Fibroblast of upper back skin (primary cell): ENCODE measurements at places on chromosomes 1 and 21.

DNA sequence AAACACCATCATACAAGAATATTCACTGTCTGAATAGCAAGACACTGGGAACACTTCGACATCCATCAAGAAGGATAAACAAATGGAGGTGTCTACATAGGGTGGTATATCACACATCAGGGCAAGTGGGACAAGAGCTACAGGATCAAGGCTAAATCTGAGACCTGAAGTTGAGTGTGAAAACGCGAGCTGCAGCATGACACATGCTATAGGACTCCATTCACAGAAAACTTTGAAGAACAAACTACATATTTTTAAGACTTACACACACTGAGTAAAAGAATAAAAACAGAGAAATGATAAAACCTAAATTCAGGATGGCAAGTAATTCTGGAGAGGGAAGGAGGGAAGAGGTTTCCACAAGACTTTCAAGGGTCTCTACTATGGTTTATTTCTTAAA is 2.1 kb downstream of the TTC39A start:
- peak; percentile 51 for DNase-seq

DNA sequence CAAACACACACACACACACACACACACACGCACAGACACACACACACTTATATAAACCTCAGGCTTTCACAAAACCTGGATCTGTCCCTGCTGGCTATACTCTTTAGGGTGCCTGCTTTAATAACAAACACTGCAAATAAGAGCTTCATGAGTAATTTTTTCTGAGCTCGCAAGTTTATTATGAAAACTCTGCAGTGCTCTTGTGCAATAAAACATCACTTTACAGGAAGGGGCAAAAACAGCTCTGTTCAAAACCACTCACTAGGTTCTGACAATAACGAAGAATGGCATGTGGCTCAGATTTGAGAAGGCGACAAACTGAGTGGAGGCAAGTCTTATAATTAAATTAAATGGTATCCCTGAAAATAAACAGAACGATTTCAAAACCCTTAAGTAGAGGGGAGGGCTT is 42.6 kb upstream of the CTPS1 start:
- DNase-seq: no peak

GRCh38 chr1:42454403-42454802 is 1.4 kb downstream of the ZMYND12 start:
- no peak for DNase-seq

DNA sequence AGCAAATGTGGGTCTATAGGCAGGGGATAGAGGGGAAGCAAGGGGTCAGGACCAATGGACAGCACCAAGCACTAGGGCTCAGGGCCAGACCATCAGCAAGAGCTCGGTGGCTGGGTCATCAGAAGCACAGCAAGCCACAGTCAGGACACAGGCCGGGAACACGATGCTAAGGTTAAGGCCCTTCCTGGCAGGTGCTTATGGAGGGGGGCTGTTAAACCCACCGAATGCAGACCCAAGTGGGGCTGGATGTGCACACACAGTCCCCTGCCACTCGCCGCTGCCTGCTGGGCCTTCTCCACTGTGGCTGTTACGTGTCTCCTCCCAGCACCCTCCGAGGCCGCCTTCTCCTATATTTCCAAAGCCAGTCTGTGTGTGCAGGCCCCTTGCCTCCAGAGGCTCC is 220.1 kb downstream of the TOMM20 start:
- DNase-seq: no peak

DNA sequence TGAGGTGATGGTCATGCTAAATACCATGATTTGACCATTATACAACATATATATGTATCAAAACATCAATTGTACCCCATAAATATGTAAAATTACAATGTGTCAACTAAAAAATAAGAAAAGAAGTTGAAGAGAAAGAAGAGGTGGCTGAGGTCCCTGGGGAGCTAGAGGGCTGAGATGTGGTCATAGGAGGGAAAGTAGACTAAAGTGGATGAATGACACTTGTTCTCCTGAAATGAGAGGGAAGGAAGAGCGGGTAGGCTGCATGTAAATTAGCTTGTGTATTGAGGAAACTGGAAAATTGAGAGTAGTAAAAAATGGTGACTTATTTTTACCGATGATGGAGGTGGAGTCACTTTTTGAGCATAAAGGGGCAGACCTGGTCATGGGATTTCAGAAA is 117.0 kb downstream of the ST6GALNAC3 start:
- DNase-seq: no peak

GRCh38 chr1:33099290-33100118 is 18.6 kb downstream of the AZIN2 start:
- peak; percentile 100 for DNase-seq

- DNase-seq: peak; percentile 65
Measured at GRCh38 chr1:186404454-186405051, 28.9 kb downstream of the ODR4 start.

- no peak for DNase-seq
Measured at GRCh38 chr1:226722901-226723656, 16.0 kb downstream of the ITPKB start.

DNA sequence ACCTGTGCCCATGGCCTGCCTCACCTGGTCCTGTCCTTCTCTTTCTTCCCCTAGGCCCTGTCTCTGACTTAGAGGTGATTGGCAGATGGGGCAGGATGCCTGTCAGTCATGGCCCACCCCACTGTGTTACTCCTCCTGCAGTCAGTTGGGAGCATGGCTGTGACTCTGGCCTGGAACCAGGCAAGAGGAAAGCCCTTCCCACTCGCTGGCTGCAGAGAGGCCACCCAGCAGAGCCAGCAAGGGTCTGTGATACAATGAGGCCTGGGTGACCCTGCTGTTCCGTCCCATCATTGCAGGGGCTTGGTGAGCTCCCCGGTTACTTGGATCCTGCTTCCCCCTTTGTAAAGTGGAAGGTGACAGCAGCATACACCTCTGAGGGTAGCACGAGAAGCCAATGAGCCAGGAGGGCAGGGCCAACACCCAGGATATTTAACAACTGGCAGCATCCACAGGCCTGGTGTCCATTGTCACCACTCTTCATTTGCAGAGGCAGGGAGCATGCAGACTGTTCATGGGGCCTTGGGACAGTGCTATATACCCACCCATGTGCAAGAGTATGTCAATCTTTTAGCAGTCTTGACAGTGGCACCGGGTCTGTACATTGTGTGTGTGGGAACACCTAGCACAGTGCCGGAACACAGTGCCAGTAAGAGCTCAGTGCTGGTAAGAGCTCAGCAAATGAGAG is 191.0 kb upstream of the C1orf174 start:
- DNase-seq: no peak

DNA sequence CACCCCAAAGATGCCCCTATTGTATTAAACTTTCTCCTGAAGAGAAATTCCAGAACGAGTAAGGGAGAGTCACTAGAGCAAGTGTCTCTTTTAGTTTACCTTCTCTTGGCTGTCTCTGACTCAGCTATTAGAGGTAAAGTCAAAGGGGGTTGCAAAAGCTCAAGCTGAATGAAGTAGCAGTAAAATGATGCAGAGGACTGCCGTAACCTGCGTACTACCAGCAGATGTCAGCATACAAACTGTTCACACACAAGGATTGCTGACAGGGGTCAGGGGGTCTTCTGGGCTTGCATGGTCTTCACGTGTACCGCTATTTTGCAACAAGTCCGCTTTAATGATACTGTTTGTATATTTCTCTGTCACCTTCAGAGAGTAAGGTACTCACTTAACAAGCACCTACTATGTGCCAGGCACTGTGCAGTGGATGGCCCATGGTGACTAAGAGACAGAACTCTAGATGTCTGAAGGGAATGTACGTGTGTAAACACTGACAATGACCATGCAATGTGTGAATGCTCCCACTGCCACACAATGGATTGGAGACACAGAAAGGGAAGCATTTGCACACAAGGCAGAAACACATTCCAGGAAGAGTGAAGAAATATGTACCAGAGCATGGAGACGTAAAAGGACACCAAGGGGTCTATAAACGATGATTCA is 34.9 kb downstream of the CHML start:
- no peak for DNase-seq

- peak; percentile 3 for DNase-seq
Measured at GRCh38 chr21:18387994-18388393, 15.6 kb downstream of the TMPRSS15 start.

DNA sequence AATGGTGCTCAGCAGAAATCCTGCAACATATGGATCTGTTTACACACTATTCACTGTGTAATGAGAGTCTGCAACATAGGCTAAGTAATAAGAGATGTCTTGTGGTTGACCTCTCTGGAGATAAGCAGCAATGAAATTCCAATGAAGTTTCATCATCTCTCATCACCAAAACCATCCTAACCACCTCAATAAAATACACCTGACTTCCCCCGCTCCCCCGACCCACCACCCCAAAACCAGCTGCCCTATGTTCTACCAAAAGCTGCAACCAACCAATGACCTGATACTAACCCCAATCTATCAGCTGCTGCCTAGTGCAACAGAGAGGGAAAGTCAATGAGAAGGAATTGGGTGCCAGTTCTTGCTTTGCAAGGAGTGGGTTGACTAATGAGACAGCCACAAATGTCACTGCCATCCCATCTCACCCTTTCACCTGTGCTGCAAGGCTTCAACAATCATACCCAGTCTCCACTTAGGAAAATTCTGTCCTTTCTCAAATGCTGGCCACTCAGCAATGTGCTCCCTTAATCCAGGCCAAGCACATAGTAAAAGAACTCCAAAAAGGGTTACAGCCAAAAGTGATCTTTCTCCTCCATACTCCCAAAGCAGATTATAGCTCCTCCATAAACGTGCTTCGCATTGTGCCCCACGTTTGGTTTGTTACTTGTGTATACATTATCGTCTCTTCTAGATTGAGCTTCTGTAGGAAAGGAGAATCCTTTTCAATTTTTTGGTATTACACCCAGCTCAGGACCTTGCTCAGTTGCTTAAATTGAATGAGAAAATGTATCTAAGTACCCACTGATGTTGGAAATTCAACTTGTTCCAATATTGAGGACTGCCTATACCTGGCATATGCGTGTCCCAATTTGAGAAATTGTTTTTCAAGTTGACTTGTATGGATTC is 29.0 kb downstream of the MRPL39 start:
- DNase-seq: peak; percentile 13

DNA sequence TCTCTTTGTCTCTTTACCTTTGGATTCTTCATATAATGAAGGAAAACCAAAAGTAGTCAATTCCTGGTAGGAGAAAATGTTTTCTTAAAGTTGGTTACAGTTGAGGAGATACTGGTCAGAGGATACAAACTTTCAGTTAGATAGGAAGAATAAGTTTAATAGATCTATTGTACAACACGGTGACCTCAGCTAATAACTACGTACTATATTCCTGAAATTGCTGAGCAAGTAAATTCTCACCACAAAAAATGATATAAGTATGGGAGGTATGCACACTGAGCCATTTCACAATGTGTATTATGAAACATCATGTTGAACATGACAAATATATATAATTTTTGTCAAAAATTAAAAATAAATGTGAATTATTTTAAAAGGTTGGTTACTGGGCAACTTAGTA is 20.4 kb downstream of the SSX2IP start:
- DNase-seq: peak; percentile 68

- no peak for DNase-seq
Measured at GRCh38 chr1:37841652-37842051, 17.7 kb downstream of the MTF1 start.

DNA sequence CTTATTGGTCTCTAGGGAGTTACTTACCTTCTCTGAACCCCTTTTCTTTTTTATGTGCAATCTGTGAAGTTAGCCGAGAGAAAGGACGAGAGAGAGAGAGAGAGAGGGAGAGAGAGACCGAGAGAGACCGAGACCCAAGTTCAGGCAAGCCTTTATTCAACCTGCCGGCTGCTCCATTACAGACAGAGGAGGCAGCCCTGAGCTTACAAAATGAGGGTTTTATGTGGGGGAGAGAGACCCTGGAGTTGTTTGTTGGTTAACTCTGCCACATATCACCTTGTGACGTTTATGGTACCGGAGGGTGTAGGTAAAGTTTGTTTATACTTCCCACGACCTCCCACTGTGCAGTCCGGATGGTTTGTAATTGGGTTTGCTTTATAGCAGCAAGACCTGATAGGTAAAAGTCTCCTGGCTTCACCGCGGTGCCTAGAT is 1.5 kb upstream of the MCOLN3 start:
- DNase-seq: no peak

- peak; percentile 96 for DNase-seq
Measured at GRCh38 chr1:169312084-169312954, 55.3 kb downstream of the NME7 start.
